ENCODE measurements at places on chromosomes 7 and 10. TPM values are rescaled to one million over a fixed set of nuclear protein-coding genes. Genes with fewer than 3 reads are reported as not detected.

Gene GIMAP5
- not detected for total RNA-seq

Gene EGR2
- total RNA-seq, result 0.33 TPM

Gene CYP3A4
- total RNA-seq, result not detected

Gene ZNF365
- 3.8 TPM for total RNA-seq

Gene GIMAP8
- 0.15 TPM for total RNA-seq

Gene PNLIPRP2
- total RNA-seq, result not detected

Gene PAXIP1
- 8.8 TPM for total RNA-seq

Gene CPVL
- total RNA-seq, result 0.66 TPM

Gene CCDC3
- total RNA-seq, result not detected

Gene HMX3
- not detected for total RNA-seq

Gene PAX4
- total RNA-seq, result not detected

Gene LSM5
- total RNA-seq, result 41.9 TPM

Gene ZPBP
- total RNA-seq, result not detected

Gene EFCAB10
- total RNA-seq, result not detected

Gene CPED1
- total RNA-seq, result 122 TPM

All from smooth muscle cell of trachea (primary cell).